ENCODE measurements at places on chromosomes 4 and X. TPM values are rescaled to one million over a fixed set of nuclear protein-coding genes. Genes with fewer than 3 reads are reported as not detected.

MAGIX gene
- 5.8 TPM for total RNA-seq

MGARP gene
- total RNA-seq, result not detected

CACNA1F gene
- 2.7 TPM for total RNA-seq

FAM9C gene
- total RNA-seq, result not detected

- H3K27ac ChIP-seq, result peak overlapping the region; percentile 47
- peak overlapping the region; percentile 7 for H3K4me3 ChIP-seq
- H3K36me3 ChIP-seq, result no peaks in the 10 kb centered on the region
- DNase-seq, result peak; percentile 35
Observed at GRCh38 chr4:140095694-140096482, 58.1 kb downstream of the MAML3 start.

- peaks cover 43% of the 10 kb centered on the region for H3K36me3 ChIP-seq
- H3K4me3 ChIP-seq, result no peak overlapping the region
- H3K4me1 ChIP-seq, result no peaks in the 10 kb centered on the region
- H3K27me3 ChIP-seq, result no peaks in the 10 kb centered on the region
- no peak overlapping the region for H3K27ac ChIP-seq
Observed at GRCh38 chr4:168265327-168265726, 53.2 kb downstream of the DDX60 start.

DNA sequence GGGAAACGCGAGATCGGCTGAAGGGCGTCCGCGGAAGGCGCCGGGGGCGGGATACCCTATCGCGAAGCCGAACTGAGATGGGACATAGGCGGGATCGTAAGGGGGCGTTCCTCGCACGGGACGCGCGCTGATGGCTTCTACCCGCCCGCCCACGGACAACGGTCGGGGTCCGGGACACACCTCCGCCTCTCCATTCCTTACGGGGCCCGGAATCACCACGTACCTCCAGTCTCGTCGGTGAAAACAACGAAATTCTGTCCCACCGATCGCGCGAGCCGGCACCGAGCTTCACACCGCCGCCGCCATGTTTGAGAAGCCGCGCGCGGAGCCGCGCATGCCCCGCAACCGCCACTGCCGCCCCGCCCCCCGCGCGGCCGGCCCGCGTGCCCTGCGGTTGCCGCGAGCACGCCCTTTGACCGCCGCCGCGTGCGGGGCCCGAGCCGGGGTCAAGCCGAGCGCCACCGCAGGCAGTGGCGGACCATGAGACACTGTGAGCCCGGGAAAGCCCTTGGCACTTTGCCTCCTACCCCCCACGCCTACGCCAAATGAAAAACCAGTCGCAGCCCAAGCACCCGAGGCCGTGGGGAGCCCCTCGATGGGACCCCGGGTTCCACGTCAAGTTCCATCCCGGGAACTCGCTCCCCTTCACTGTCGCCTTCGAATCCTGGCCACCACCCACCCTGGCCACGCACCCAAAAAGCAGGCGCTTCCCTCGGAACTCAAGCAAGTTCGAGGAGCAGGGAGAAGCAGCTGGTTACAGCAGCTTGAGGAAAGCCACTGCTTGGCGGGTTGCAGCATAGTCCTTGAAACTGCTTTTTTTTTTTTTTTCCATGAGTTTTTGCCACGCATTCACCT lies at the start of gene SCML2:
TSS of gene SCML2 (minus strand) at position 320 of the 855 bp plus-strand sequence. CDS start 20,617 bp downstream, outside the sequence.
- DNase-seq, result no peak
- peak within 1 kb of the TSS; percentile 39 for H3K27ac ChIP-seq
- peak within 1 kb of the TSS; percentile 63 for H3K4me3 ChIP-seq
- no peaks in the 10 kb centered on the region for H3K27me3 ChIP-seq

- no peak overlapping the region for H3K27ac ChIP-seq
- no peaks in the 10 kb centered on the region for H3K4me1 ChIP-seq
- DNase-seq, result no peak
- H3K27me3 ChIP-seq, result no peaks in the 10 kb centered on the region
- H3K36me3 ChIP-seq, result no peaks in the 10 kb centered on the region
Observed at GRCh38 chrX:69050051-69050765, 115.0 kb downstream of the PJA1 start.

DNA sequence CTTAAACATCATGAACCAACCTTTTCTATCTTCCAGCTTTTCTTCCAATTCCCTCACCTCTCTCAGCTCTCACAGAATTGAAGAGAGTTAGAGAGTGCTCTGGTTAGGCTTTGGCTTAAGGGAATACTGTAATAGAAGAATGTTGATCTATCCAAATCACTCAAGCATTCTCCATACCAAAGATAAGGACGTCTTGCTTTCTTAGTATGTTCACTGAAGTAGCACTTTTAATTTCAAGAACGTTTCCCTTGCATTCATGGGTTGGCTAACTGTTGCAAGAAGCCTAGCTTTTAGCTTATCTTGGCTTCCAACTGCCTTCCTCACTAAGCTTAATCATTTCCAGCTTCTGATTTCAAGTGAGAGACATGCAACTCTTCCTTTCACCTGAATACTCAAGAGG lies 43.2 kb downstream of the FANCB start:
- H3K27ac ChIP-seq, result no peak overlapping the region
- H3K27me3 ChIP-seq, result no peaks in the 10 kb centered on the region
- H3K4me1 ChIP-seq, result no peaks in the 10 kb centered on the region
- H3K4me3 ChIP-seq, result no peak overlapping the region
- no peak for DNase-seq

GRCh38 chr4:159682996-159683395 lies 580.1 kb downstream of the RAPGEF2 start:
- H3K4me1 ChIP-seq, result no peaks in the 10 kb centered on the region
- no peak for DNase-seq
- H3K27ac ChIP-seq, result no peak overlapping the region
- no peaks in the 10 kb centered on the region for H3K27me3 ChIP-seq
- H3K36me3 ChIP-seq, result no peaks in the 10 kb centered on the region
- H3K4me3 ChIP-seq, result no peak overlapping the region
